ENCODE measurements at places on chromosomes 3 and 15. TPM values are rescaled to one million over a fixed set of nuclear protein-coding genes. Genes with fewer than 3 reads are reported as not detected.

The SLC6A11 gene
- not detected for total RNA-seq

GRCh38 chr15:88479169-88479568 lies 11.7 kb downstream of the MRPS11 start:
- H3K27ac ChIP-seq = no peak overlapping the region
- DNase-seq = no peak
- H3K4me1 ChIP-seq = no peaks in the 10 kb centered on the region
- no peaks in the 10 kb centered on the region for H3K27me3 ChIP-seq
- H3K4me3 ChIP-seq = no peak overlapping the region
- H3K36me3 ChIP-seq = peaks cover 44% of the 10 kb centered on the region

- peaks cover 70% of the 10 kb centered on the region for H3K4me1 ChIP-seq
- H3K4me3 ChIP-seq = no peak overlapping the region
Observed at GRCh38 chr15:59307165-59307537, 65.5 kb downstream of the MYO1E start.

DNA sequence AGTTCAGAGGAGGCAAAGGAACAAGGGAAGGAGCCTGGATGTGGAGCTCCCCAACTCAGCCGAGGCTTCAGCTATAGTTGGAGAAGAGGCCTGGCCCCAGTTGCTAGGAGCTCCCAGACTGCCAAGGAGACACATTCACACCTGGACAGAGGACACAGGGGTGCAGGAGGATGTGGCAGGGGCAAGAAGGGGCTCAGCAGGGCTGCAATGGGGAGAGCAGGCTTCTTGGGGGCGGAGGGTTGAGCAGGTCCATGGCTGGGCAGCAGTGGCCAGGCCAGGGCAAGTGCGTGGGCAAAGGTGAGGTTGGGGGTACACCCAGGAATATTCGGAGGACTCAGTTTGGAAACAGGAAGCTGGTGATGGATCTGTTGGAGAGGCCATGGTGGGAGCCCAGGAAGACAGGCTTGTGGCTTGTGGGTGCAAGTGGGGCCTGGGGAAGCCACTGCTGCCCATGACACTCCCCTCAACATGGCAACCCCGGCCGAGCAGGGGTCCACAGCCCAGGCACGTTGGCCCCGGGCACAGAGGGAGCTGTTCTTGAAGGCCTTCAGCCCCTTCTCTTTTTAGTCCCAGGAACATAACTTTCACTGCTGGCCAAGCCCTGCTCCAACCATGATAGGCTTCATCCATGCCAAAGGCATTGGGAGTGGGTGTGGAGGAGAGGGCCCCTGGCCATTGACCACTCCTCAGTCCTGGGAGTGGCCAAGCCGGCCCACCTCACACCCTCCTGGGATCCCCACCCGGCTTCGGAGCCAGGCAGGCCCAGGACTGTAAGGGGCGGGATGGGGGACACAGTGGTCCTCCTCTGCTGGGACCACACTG lies 33.3 kb downstream of the TSPAN3 start:
- peaks cover 52% of the 10 kb centered on the region for H3K36me3 ChIP-seq
- peaks cover 12% of the 10 kb centered on the region for H3K4me1 ChIP-seq
- peak; percentile 15 for DNase-seq
- no peak overlapping the region for H3K4me3 ChIP-seq
- no peaks in the 10 kb centered on the region for H3K27me3 ChIP-seq
- peak overlapping the region; percentile 62 for H3K27ac ChIP-seq

DNA sequence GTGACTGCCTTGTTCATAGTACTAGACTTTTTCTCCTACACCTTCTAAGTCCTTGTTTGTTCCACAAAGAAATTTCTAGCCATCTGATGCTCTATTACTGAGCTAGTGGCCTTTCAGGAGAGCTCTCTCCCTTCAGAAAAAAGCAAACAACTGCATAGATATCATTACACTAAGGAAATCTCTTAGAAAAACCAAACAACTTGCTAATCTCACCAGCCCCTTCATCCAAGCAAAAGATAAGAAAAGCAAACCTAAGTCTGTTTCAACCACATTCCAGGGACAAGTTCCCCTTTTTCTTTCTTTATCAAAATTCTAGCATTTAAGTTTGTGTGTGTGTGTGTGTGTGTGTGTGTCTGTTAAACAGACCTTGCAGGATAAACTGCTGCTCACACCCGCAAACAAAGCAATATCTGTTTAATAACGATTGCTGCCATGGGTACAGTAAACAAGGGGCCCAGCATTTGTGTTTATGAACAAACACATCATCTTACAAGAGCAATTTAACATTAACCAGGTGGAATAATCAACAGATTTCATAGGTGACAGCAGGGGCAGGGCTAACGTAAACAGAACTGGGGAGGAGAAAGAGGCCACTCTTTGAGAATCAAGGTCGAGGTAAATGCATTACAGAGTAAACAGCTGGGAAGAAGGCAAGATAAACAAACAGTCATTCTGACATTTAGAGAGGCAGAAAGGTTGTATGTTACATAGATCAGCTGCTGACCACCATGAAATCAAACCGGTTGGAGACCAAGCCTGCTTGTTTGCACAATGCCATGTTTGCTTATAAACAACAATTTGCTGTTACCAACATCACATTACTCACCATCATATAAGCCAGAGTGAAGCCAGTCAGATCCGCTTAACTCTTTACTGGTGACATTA lies 375.1 kb downstream of the FOXP1 start:
- DNase-seq = no peak
- peaks cover 80% of the 10 kb centered on the region for H3K4me1 ChIP-seq
- H3K36me3 ChIP-seq = peaks cover 19% of the 10 kb centered on the region
- H3K27me3 ChIP-seq = no peaks in the 10 kb centered on the region
- no peak overlapping the region for H3K4me3 ChIP-seq

DNA sequence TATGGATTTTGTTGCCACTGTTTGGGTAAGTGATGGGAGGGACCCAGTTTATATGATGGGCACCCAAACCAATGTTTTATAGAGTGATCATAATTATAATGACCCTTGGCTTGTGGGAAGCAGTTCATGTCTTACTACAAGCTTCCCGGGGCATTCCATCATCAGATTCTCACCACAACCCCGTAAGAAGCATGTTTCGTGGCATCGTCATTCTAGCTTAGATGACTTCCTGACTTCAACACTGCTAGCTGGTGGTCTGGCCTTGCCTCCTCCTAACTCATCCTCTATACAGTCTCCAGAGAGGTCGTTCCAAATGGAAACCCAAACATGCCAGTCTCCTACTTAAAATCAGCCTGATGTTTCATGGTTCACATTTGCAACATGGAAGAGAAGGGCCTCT lies 226.9 kb downstream of the ADAMTS9 start:
- DNase-seq = no peak
- no peak overlapping the region for H3K27ac ChIP-seq
- H3K27me3 ChIP-seq = peaks cover 11% of the 10 kb centered on the region
- H3K36me3 ChIP-seq = no peaks in the 10 kb centered on the region
